ENCODE measurements at places on chromosomes 2 and 18.

DNA sequence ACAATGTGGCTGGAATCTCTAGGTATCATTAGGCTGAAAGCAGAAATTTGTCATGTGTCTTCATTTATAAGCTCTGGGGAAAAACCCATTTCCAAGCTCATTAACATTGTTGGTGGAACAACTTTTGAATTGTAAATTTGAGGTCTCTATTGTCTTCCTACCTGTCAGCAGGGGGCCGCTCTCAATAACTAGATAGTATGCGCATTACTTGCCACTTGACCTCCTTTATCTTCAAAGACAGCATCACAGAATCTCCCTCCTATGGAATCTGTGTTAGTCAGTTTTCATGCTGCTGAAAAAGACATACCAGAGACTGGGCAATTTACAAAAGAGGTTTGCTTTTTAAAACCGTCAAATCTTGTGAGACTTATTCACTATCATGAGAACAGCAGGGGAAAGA is 223.1 kb downstream of the CALCRL start:
- no peak for DNase-seq

- DNase-seq, result no peak
These were observed 293.2 kb downstream of the PIEZO2 start for GRCh38 chr18:10856132-10856531.

- DNase-seq, result no peak
These were observed 77.8 kb downstream of the RAPGEF4 start for GRCh38 chr2:172813314-172813888.

DNA sequence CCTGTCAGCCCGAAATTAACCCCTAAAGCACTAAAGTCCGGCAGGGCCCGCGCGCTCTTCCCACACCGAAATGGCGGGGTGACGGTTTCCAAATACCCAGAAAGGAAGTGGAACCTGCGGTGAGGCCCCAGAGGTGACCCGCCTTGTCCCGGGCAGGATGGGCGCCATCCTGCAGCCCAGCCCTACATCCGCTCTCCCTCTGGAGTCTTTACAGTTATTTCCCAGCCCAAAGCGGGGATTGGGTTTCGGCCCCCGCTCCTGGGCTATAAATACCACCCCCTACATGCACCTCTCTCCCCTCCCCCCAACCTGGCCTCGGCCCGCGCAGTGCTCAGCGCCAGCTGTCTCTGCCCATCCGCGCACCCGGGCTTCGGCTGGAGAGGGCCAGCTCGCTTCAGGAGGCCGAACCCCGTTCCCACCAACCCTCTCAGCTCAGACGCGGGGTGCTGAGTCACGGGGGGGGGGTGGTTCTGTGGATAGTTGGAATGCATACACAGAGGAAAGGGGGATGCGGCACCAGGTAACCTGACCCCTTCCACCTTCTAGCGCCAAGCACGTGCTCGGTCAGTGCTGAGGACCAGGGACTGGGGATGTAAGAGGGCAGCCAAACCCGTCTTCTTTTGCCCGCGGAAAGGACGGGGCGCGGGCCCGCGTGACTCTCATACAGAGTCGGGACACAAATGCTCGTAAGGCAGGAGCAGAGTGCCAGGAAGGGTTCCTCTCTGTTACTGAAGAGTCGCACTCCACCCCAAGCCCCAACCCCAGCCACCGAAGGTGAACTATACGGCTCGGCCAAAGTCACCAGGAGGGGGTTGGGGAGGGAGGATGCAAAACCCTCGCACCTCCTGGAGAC is at the start of gene TUBA4B:
Gene TUBA4B, plus strand, starts transcription at position 344 of the 853 bp plus-strand sequence. Its CDS starts 165 bp downstream, at position 509.
- DNase-seq, result peak; percentile 50

DNA sequence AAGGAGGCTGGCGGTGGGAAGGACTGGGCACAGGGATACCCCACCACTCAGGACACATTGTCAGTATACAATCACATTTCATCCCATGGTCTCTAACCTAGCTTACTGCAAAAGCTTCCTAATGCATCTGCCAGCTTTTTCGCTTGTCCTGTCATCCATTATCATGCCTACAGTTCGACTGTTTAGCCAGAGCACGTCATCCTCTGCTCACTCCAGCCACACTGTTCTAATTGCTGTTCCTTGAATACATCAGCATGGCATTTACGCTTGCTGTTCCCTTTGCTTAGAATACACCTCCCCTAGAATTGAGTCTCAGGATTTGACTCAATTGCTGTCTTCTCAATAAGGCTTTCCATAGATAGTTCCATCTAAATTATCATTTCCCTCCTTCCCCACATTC is 166.3 kb downstream of the CCDC148 start:
- no peak for DNase-seq

- DNase-seq, result peak; percentile 60
These were observed 319 bp upstream of the EN1 start for GRCh38 chr2:118847762-118848172.

- DNase-seq, result no peak
These were observed 1288.6 kb upstream of the CDH2 start for GRCh38 chr18:29465526-29465925.

GRCh38 chr2:196745711-196746110 is 53.8 kb downstream of the GTF3C3 start:
- no peak for DNase-seq

DNA sequence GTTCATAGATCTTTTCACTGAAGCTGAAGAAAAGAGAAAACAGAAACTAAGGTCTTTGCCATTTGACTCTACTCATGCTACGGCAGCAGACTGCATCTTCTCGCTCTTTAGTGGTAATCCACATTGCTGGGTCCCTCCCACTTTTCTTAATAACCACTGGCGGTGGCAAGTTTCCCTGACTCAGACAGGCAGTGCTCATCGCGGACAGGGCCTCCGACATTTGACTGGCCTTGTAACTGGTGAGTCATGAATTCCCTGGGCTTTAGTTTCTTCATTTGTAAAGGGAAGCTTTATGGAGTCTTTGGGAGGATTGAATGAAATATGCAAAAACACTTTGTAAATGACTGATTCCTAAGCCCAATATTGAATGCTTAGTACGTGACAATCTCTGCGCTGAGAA is 238.2 kb upstream of the RBBP8 start:
- no peak for DNase-seq

GRCh38 chr2:176490061-176490861 is 221.0 kb downstream of the MTX2 start:
- DNase-seq, result peak; percentile 84

DNA sequence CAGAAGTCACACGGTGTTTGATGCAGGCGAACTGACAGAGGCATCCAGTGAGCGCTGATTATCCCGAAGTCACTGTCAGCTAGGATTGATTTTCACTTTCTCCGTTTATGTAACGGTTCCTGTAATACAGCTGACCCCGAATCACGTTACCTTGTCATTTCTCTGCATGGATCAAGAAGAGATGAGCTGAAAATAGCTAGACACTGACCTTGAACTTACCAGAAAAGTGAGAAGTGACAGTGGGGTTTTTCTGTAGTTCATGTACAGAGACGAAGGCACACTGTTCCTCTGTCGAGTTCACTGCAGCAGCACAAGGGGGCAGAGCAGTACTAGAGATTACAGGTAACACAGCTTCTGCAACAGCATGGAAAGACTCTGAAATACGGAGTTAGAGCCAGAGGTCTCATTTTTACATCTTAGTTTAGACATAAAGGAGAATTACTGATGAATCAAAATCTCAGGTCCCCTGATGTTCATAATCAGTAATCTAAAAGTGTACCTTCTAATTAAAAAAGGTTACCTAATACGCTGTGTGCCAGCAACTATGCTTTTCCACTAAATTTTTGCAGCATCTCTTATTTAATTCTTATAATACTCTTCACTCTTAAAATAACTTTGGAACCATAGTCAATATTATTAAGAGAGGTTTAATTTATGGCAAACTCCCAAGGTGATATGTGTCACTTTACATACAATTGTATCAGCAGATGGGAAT is 33.1 kb downstream of the ARHGAP15 start:
- DNase-seq, result peak; percentile 85

DNA sequence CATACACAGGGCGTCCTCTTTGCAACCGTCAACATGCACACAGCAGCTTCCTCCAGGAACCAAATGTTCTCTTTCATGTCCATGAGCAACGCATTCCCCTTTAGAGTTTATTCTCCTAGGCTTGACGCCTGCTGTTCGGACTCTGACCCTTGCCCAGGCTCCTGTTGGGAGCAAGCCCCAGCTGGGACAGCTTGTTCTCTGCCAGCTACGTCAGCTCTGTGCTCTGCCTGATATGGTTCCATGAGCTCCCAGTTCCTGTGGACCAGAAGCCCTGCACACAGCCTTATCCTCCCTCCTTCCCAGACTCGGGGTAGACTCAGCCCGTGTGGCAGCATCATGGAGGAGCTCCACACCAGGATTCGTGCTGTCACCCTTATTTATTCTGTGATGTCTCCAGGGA is 253.1 kb upstream of the PXDN start:
- DNase-seq, result peak; percentile 37

GRCh38 chr18:46343931-46344372 is 239.8 kb downstream of the HAUS1 start:
- DNase-seq, result no peak

GRCh38 chr2:238097988-238098871 is 1.9 kb upstream of the ESPNL start:
- peak; percentile 56 for DNase-seq

DNA sequence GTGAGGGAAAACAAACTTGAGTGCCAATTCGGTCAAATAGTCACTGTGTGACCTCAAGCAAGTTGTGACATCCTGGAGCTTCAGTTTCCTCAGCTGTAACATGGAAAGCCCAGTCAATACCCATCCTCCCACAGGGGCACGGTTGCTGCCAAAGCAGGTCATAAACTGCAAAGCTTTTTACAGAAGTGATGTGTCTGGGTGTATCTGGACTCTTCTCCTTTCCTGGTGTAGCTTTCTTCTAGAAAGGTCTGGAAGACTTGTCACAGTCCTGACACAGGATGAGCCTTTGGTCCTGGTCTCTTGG is 4.2 kb upstream of the AFF3 start:
- no peak for DNase-seq

GRCh38 chr18:45353530-45353929 is 261.7 kb upstream of the SLC14A2 start:
- no peak for DNase-seq

DNA sequence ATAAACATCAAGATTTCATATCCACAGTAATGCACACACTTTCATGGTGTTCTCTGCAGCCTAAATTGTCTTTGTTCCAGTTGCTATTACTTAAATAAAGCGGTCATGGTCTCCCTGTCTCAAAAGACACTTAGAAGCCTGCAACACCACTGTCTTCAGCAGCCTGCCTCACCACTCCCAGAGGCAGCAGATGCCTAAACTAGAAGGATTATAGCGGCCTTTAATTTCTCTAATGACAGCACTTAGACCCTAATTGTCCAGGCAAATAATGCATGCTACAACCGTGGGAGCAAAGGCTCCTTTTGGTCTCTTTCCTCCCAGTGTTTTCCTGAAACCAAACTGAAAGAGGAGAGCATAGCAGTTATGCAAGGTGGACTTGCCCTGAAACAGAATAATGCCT is 248.8 kb upstream of the SLC39A10 start:
- DNase-seq, result no peak

- no peak for DNase-seq
These were observed 1027.7 kb downstream of the TMEM182 start for GRCh38 chr2:103789381-103790095.

- DNase-seq, result no peak
These were observed 29.5 kb downstream of the SLC39A10 start for GRCh38 chr2:195686564-195686963.

- peak; percentile 29 for DNase-seq
These were observed 81.0 kb upstream of the BCL11A start for GRCh38 chr2:60634438-60634837.

DNA sequence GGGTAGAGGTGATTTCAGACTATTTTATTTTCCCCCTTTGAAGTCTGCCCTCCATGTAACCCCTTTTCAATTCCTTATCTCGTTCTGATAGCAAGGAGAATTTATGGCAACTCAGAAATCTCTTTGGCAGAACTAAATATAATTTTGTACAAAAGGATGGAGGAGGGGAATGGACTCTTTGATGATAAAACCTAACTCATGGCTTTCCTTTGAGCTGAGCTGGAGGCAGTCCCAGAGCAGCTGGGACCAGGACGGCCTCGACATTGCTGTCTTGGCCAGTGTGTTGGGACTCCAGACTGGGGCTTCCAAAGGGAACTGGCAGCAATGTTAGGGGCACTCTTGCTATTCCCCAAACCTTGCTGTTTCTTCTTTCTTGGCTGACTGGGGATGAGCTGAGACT is 47.7 kb downstream of the PAX8 start:
- no peak for DNase-seq

- DNase-seq, result no peak
These were observed 69.6 kb upstream of the DNMT3A start for GRCh38 chr2:25411281-25411680.

DNA sequence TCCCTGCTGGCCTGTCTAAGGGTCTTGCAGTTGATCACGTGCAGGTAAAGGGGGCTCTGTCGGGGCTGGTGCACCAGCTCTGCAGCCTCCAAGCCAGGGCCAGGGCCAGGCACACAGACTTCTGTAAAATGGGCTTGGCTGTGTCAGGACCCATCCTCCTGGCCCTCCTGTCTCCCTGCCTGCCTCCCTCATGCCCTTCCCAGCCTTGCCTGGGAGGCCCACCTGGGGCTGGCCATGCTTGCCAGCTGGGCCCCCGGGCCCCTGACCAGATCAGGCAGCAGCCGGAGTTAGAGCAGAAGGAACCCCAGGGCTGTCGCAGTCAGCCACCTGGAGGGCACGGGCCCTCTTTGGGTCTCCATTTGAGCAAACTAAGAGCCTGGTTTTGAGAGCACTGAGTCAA is 2.0 kb downstream of the SLC66A3 start:
- DNase-seq, result no peak

- peak; percentile 38 for DNase-seq
These were observed 20.4 kb downstream of the TGFBRAP1 start for GRCh38 chr2:105309147-105309545.

- no peak for DNase-seq
These were observed 195.0 kb downstream of the CCDC102B start for GRCh38 chr18:68992719-68993482.

DNA sequence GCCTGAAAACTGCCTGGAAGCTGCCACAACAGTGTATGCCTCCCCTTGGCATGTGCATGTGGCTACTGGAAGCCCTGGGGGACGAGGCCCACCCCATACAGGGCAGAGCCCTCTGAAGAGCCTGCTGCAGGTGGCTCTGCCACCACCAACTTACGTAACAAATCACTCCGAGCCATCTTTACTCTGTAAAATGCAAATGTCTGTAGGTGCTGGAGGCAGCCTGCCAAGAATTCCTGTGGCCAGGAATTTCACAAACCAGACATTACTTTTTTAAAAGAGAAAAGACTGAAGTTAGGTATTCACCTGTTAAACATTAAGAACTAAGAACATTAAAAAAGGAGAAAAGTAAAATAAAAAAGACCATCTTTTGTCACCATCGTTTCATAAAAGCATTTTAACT is 106.3 kb downstream of the GPR39 start:
- DNase-seq, result no peak

GRCh38 chr18:45287531-45287930 is 327.7 kb upstream of the SLC14A2 start:
- DNase-seq, result no peak

- no peak for DNase-seq
These were observed 170.7 kb upstream of the SOX11 start for GRCh38 chr2:5521461-5521860.

DNA sequence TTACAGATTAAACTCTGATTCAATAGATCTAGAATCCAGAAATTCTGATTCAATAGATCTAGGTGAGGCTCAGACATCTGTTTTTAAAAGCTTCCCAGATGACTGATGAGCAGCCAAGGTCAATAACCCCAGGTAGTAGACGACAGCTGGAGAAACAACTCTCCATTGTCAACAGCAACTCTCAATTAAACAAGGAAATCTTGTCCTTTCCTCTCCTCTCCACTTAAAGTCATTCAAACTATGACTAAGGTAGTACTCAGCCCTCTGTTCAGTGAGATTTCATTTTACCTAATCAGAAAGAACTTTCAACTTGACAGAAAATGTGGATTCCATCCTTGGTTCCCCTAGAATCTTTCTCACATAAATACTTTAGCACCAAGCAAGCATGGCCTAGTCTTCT is 94.6 kb upstream of the SCG2 start:
- DNase-seq, result no peak

Data from stomach (tissue), 19 donors.